ENCODE measurements at places on chromosomes 7 and 10.
A peak's percentile ranks its signal among the peaks of the same experiment; 100 is the strongest.

- no peak for DNase-seq
These were observed 5.2 kb upstream of the HTR7 start for GRCh38 chr10:90862908-90863514.

- no peak for DNase-seq
These were observed 175.7 kb downstream of the GFRA1 start for GRCh38 chr10:116097239-116097784.

- DNase-seq = no peak
These were observed 34.6 kb upstream of the HSPA12A start for GRCh38 chr10:116777006-116777405.

GRCh38 chr10:111199587-111199986, 122.8 kb downstream of the ADRA2A start:
- no peak for DNase-seq

DNA sequence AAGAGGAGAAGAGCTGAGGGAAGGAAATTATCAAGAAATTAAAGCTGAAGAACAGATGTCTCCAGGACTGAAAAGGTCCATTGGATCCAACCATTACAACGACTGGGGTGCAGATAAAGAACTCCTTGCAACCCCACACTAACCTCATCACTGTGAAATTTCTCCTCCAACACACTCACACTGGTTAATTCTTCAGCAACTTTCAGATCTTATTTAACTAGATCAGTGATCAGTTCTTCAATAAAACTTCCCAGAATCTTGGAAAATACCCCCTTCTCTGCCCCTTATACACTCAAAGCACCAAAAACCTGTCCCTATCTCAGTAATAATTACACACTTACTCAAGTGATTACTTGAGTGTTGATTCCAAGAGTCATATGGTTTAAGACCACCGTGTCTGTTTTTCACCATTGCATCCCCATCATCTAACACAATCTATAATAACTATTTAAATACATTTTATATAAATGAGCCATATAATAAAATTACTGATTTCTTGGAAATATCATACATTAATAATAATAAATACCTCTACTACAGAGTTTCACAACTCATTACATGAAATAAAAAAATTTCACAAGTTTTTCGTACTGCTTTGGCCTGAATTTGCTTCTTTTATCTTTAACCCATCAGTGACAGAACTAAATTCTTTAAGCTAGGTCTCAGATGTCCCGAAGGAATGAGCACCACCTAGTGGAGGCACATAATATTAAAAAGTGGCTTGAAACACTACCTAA, 123.7 kb downstream of the MPP7 start:
- peak; percentile 29 for DNase-seq

DNA sequence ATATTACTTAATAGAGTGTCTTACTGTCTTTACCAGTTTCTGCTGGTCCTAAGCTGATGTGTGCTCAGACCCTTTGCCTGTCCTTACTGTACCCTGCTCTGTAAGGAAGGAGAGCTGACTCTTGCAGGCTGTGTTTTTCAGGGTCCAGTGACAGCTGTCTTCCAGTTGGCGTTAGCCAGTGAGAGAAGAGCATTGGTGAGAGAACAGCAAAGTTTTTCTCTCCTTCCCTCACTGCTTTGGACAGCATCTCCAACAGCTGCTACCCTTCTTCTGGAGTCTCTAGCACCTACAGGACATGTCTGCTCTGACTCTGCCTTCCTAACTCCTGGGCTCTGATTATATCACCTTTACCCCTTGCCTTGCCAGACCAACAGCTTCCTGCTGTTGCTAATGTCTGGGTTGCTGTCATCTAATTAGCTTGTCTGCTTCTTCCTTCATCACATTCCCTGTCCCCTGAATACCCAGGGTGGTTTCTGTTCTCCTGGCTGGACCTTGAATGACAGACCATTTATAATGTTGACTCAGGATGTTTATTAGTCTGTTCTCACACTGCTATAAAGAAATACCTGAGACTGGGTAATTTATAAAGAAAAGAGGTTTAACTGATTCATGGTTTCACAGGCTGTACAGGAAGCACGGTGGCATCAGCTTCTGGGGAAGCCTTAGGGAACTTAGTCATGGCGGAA, 23.5 kb upstream of the PANK1 start:
- DNase-seq = no peak

DNA sequence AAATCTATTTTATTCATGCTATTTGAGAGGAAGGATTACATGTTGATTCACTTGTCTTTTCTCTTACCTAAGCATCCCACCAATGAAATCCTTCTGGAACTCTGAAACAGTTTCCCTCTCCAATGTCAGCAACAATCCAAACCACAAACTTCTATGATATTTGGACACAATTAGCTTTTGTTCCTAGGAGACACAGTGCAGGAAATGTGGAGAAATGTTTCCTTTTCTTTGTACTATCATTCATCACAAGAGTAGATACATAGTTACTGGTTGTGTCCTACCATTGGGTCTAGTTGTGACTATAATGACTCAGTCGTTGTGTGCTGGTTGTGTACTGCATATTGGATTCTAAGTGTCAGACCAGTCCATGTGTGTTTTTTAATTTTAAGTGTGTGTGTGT, 156.8 kb upstream of the MAGI2 start:
- no peak for DNase-seq

- DNase-seq = no peak
These were observed 1.2 kb downstream of the MAPK8 start for GRCh38 chr10:48307711-48308018.

- DNase-seq = no peak
These were observed 177.7 kb downstream of the ACTR3B start for GRCh38 chr7:152937282-152937681.

GRCh38 chr7:24441314-24442027, 131.8 kb upstream of the PALS2 start:
- DNase-seq = no peak

DNA sequence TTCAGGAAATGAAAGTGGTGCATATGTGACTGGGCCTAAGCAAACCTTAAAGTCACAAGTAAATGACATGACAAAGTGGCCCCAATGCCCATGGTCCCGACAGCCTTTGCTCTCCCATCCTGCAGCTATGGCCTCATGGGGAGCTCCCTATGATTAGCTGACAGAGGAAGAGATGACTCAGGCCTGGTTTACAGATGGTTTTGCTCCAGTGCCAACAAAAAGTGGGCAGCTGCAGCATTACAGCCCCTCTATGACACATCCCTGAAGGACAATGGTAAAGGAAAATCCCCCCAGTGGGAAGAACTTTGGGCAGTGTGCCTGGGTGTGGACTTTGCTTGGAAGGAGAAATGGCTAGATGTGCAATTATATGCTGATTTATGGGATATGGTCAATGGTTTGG, 105.1 kb upstream of the ADCY1 start:
- DNase-seq = no peak

- DNase-seq = no peak
These were observed 107.7 kb downstream of the BBS9 start for GRCh38 chr7:33237036-33237435.

GRCh38 chr7:45077579-45077978, 11.2 kb downstream of the NACAD start:
- DNase-seq = no peak

DNA sequence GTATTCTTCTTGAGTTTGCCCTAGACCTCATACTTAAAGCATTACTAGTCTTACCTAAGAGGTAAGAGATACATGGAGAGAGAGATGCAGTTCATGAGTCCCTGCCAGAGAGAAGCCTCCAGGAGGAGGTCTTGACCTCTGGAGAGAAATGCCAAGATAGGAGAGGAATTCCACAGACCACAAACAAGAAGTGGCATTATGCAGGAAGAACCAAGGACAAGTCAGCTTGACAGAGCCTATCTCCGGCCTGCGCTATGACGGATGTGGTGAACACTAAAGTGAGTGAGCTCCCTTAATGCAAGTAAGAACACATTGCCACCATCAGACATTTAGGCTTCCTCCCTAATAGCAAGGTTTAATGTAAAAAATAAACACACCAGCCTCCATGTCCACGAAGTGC, 27.9 kb upstream of the COL1A2 start:
- DNase-seq = no peak

DNA sequence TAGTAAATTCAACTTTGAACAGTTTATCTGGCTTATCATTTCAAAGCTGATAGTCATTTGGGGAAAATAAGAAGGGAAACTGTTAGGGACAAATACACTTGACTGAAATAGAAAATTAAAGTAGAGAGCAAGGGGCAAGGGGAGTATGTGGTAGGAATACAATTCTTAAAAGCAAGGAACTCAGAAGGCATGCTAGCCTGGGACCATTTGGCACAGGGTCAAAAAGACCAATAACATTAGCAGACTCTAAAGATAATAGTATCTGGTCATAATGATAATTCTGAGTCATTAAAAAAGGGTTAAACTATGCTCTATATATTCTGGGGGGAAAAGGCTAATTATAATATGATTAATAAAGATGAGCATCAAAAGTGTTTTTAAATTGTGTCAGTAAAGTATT, 112.2 kb downstream of the CNOT4 start:
- no peak for DNase-seq

- DNase-seq = no peak
These were observed 21.8 kb downstream of the ELFN1 start for GRCh38 chr7:1691601-1692514.

DNA sequence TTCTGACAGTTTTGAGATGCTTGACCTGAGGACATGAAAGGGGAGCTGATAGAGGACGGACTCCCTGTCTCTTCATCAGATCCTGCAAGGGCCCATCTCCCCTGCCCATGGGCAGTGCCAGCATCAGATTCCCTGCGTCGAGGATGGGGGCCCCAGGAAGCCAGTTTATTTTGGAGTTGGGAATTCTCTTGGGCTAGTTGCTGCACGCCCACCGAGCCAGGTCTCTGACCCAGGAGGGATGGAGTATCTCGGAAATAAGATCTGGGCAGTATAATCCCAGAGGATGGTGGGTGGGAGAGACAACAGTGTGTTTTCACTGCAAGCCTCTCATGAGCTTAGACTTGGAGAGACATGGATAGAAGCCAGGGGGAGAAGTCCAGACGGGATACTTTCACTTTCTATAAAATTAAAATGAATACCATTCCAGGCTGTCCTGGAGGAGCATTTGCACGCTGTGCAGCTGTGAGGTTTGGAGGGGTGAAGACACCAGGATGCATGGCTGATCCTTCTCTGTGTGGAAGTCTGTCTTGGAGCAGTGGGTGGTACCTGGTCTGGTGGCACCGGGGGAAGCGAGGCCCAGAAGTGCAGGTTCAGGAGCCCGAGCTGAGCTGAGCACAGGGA, 25.8 kb downstream of the DOCK1 start:
- no peak for DNase-seq

- DNase-seq = no peak
These were observed 209.0 kb downstream of the ACTR3B start for GRCh38 chr7:152968514-152968913.

DNA sequence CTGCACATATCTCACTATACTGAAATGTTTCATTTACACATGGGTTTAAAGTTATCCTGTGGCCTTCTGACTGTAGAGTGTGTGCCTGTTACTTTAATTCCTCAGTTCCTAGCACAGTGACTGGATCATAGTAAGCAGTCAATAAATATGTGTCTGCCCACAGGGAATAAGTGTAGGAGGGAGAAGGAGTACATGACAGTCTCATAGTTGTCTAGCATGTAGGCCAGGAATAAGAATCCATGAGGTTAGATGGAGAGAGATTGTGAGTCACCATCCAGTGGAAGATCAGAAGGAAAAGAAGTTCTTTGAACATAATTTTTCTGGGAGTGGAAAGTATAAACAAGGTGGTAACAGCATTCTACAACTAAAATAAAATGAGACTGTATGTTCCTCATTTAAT, 36.6 kb upstream of the SEMA3A start:
- DNase-seq = no peak
